ENCODE measurements at places on chromosomes 2 and 18.

- DNase-seq, result peak; percentile 61
Measured at GRCh38 chr2:230757476-230757875, 44.8 kb downstream of the CAB39 start.

DNA sequence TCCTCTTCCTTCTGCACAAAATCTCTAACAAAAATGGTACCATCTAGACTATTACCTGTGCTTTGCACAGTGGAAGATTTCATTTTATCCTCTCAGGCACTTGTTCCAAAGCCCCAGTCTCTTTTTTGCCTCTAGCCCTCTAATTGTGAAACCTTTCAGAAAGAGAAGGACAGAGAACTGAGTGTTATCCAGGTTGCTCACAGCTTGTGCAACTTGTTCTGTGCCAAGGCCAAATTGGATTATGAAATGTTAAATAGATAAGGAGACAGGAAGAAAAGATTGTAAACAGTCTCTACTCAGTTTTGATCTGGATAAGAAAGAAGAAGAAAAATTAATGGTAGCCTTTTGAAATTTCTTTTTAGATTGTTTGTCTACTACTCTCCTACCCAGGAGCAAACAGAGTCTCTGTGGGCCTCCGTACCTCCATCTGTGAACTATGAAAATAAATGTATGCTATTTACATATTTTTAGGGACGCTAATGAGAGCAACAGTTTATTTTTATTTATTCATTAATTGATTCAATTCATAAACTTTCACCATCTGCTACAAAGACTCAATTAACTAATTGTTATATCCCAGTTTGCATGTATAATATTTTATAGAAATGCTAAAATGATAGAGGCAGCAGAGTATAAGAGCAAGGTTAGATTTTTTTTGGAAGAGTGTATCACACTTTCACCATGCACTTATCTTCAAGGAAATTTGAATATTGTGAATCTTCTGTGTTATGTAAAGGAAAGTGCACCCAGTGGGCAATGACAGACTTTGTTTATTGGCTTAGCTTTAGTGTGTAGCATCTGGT, 339.0 kb upstream of the ETAA1 start:
- peak; percentile 63 for DNase-seq

DNA sequence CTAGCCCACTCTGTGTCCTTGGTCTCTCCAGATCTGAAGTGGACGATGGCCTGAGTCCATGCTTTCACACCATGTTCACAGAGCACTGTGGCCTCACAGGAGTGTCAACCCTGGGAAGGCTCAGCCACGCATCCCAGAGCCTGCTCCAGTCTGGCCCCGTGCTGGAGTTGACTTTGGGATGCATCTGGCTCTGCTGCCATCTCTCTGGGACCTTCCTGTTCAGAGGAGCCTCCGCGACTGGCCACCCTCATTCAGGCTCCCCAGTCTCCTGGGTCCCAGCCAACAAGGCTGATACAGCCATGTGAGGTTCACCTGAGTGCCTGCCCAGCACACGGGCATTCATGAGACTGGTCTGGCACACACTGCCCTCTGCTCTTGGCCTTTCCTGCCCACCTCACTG, 199.7 kb upstream of the RAB6C start:
- no peak for DNase-seq

DNA sequence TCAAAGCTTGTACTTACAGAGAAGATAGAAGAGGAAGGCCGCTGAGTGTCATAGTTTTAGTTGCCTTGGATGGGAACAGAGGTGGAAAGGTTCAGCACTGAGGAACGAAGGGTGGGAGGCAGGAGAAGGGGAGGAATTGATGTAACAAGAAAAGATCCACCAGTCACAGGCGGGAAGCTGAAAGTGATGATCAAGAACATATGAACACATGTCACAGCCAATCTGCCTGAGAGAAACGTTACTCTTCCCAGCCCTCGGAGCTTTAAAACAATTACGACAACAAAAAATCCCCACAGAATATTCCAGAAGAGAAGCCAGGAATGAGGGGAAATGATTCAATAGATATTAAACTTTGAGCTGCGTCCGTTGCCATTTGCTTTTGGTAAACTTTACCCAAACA, 87.1 kb downstream of the TSHZ1 start:
- peak; percentile 75 for DNase-seq

DNA sequence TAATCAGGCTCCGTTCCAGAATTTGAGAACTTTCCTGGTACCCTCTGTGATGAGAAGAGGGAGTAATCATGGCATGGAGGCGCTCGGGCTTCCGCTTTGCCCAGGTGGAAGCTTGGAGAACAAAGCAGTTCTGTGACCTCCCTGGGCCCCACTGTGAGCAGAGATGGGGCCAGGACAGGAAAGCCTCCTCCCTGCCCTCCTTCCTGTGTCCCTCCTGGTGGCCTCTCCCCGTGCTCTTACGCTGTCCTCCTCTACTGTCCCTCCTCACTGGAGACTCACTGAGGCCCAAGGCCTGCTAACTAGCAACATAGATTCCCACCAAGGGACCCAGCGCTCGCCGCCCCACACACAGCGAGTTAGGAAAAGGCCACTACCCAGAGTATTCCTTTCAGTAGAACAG, 119.8 kb downstream of the MAPK4 start:
- DNase-seq, result no peak

- peak; percentile 90 for DNase-seq
Measured at GRCh38 chr2:85886590-85886989, 2.2 kb downstream of the ST3GAL5 start.

- no peak for DNase-seq
Measured at GRCh38 chr18:47932603-47933002, 2.1 kb upstream of the SMAD2 start.

- no peak for DNase-seq
Measured at GRCh38 chr2:25505622-25506021, 163.9 kb upstream of the DNMT3A start.

GRCh38 chr18:22847392-22847791, 85.7 kb upstream of the RBBP8 start:
- DNase-seq, result peak; percentile 82

- peak; percentile 57 for DNase-seq
Measured at GRCh38 chr18:9808295-9809241, 77.2 kb upstream of the TXNDC2 start.

GRCh38 chr18:54224379-54225014, at the start of gene MBD2:
TSS of gene MBD2 (minus strand) at chr18:54224669. CDS start at chr18:54224559, 110 bp downstream.
- peak; percentile 98 for DNase-seq

DNA sequence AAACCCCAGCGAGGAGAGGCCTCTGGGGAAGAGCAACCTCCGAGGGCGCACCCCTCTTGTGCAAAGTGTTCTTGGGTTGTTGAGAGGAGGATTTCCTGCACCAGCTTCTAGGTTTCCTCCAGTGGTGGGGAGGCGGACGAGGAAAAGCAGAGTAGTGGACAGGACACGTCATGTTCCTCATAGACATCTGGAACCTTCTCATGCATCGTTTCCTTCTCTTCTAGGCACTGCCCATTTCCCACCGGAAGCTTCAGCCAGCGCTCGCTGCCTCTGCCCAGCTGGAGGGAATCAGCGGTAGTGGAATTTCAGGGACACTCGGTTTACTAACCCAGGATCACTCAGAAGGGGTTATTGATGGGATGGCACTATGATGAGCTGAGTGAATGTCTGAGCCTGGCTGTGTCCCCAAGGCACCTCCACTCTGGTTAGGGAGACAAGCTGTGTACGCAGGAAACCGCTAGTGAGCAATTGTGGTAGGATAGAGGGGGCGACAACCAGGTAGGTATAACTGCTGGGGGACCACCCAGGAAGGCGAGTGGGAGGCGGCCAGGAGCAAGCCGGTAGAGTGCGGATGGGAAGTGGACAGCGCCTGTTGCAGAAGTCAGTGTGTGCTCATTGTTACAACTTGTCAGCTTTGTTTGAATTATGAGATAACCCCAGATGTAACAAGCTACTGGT, 960 bp upstream of the APOB start:
- DNase-seq, result no peak

- DNase-seq, result no peak
Measured at GRCh38 chr2:120545521-120546047, 190.1 kb upstream of the GLI2 start.

- DNase-seq, result no peak
Measured at GRCh38 chr2:43207553-43208300, 18.7 kb downstream of the ZFP36L2 start.

GRCh38 chr2:69619725-69620124, 23.8 kb downstream of the AAK1 start:
- DNase-seq, result no peak

DNA sequence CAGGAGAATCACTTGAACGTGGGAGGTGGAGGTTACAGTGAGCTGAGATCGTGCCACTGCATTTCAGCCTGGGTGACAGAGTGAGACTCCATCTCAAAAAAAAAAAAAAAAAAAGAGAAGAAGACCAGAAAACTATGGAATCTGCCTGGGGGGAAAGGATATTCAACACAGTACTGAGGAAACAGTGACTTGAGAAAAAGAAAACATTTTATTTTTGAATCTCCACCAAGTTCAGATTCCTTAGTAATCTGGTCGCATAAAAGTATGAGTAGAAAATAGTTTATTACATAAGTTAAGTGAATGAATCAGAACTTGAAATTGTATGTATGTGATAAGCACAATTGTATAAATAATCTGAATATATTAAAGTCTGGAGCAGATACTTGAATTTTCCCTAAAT, 13.0 kb upstream of the HAT1 start:
- peak; percentile 71 for DNase-seq

DNA sequence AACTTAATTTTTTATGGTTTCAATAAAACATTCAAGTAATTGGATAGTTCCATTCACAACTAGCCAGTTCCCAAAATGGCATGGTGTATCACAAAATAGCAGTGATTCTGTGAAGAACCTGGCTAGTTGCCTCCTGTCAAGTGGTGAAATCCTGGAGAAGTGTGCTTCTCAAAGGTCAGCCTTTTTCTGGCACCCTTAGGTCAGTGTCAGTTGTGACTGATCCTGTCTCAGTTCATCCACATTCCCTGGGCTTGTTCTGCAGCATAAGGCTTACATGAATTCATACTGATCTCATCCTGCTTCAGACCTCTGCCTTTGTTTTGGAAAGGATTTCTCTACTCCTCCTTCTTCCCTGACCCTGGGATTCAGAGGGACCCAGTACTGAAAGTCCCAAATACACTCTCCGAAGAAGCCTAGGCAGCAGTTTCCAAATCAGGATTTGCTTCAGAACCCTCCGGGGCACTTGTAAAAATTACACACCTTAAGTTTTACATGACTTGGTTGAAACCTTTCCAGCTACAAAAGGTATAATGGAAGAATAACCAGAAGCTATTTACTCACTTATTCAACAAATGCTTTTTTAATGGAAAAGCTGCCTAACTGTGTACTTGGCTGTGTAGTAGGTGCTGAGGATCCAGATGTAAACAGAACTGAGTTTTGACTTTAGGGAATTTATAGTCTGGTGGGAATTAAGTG, 11.0 kb downstream of the MAP3K20 start:
- peak; percentile 41 for DNase-seq

DNA sequence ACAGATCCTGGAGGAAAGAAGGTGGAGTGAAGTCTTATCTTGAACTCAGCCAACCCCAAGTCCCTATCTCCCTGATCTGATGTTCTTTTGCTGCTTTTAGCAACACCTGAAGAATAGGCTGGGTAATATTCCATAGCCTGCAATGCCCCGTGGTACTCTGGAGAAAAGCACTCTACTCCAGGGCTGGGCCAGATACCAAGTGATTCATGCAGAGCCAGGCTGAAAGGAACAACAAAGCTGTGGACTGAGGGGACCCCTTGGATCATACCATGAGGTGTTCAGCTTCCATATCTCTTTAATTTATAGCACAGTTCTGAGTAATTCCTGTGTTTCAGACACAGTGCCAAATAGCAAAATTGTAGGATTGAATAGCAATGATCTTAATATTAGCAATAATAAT, 130.6 kb downstream of the NXPH2 start:
- DNase-seq, result no peak

- DNase-seq, result peak; percentile 39
Measured at GRCh38 chr18:2148823-2149222, 422.5 kb downstream of the METTL4 start.

- DNase-seq, result no peak
Measured at GRCh38 chr2:142668420-142668819, 209.0 kb upstream of the KYNU start.

- DNase-seq, result no peak
Measured at GRCh38 chr18:75323821-75324585, 103.5 kb downstream of the SMIM21 start.

- DNase-seq, result no peak
Measured at GRCh38 chr18:50573679-50574078, 13.8 kb downstream of the MAPK4 start.

DNA sequence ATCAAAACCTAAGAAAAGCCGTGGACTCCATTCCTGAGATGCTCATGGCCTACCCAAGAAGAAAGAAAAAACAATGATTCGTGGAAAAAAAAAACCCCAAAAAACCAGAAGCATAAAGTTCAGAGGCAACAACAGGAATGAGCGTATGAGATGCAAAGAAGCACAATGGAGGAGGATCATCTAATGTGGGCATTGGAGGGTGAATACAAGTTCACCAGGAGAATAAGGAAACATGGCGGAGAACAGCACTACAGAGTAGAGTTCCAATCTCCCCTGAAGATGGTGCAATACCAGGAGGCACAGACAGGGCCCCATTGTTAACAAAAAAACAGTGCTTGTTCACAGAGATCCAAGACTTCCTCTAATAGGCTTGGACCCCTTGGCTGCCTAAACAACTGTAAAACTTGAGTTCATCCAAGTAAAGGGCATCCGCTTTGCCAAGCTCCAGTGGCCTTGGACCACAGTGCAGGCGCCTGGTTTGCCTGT, 337.2 kb downstream of the PDE11A start:
- no peak for DNase-seq

DNA sequence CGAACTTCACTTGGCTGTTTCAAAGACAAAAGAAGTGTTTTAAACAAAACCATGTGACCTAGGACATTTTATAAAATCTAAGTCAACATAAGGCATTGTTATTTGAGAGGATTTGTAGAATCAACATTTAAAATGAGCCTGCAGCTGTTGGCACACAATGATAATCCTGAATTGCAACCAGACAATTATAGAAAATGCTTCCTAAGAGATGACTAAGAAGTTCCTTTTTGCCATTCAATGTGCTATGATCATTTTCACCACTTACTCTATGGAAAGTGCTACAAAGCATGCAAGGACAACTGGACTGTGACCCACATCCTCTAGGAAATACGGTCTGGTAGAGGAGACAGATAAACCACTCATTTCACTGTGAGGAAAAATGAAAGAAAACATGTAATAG, 246.4 kb downstream of the CDH20 start:
- peak; percentile 52 for DNase-seq

DNA sequence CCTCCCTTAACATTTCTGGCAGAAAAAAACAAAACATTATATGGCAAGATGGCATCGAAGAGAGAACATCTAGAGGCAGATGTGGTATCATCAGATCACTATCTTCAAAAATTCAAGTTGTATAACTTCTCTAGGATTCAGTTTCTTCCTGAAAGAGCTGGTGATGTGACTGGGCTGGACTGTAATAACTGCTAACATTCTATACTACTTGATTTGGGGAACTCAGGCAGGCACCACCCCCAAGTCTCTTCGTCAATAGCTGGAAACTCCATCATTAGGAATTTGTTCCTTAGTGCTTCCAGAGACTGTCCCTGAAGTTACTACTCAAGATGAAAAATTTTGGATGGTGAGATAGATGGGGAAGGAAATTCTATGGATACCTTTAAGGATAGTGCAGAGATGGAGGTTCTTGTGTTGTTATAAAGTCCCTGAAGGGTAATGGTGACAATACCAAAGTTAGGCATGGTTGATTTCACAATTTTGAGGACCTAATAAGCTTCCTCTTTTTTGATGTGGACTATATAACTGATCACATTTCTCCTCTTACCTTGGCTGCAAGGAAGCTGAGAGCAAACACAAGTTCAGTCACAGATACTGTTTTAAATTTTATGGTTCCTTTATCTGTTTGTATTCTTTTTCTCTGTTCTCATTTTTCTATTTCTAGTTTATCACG, 59.1 kb upstream of the PGAP1 start:
- no peak for DNase-seq

- DNase-seq, result peak; percentile 70
Measured at GRCh38 chr18:70411876-70412435, 123.1 kb downstream of the SOCS6 start.
